Thoracic aorta (tissue), 2 donors: ENCODE measurements at places on chromosomes 6 and 20. TPM values are rescaled to one million over a fixed set of nuclear protein-coding genes. Genes with fewer than 3 reads are reported as not detected.

GRCh38 chr6:137341681-137342195 is 122.6 kb upstream of the IFNGR1 start:
- DNase-seq, result no peak

DNA sequence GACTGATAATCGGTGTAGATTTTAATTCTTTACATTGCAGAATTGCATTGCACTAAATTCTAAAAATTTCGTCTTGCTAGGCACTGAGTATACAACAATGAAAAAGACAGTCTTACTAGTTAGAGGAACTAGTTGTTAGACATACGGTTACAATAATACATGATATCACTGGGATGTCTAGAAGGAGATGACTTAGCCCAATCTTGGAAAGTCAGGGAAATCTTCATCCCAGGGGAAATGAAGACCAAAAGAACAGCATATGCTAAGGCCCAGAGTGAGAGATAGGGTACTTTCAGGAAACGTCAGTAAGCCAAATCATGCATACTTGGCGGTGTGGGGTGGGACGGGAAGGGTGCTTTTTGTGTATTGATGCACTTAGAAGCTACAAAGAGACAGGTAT is 901 bp downstream of the CEP57L1 start:
- no peak for DNase-seq

The APOBEC2 gene
- total RNA-seq, result not detected

The SPTLC3 gene
- total RNA-seq, result 6.2 TPM
